ENCODE measurements at places on chromosomes 3 and 15.

DNA sequence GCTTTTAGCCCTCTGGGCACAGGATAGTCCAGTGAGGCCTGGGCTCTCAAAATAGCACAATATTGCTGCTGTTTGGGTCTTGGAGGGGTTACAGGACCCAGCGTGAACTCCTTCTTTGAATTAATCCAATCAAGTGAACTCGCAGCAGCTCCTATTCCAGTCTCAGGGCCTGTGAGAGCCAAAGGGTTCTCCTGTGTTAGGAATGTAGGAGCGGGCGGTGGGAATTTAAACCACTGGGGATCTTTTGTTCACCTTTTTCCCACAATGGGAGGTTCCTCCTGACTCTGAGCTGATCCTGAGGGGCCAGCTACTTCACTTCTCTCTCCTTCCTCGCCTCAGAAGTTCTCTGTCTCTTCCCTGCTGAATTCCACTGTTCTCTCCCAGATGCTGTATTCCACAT, 504.0 kb downstream of the UNC13C start:
- no peak for DNase-seq

DNA sequence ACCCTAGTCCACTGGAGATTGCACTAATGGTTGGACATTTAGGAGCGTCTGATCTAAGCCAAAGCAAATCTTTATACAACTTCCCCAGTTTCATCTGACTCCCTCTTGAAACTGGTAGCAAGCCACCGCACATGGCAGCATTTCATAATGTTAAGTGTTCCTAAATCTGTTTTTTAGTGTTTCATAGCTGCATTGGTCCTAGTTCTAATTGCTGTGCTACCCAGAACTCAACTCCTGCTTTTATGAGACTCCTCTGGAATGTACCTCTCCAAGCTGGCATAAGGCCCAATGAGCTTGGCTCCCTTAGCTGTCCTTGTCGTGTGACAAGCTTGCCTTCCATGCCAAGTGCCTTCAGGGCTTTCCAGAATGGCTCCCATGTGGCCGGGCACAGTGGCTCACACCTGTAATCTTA, 65.3 kb upstream of the FLNB start:
- no peak for DNase-seq

DNA sequence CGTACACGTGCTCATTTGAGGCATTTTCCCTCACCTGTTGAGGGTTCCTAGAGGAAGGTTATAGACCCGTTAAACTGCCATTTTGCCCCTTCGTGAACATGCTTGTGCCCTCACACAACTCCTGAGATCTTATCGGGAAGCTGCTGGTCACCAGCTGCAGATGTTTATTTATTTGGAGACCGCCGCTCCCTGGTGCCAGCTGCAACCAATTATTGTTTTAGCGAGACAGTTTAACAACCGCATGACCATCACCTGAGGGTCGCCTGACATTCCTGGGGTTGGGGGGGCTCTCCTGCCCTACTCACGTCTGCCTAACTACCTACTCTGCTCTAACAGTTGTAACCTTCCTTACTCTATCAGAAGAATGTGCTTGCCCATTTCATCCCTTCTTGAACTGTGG, 292.5 kb downstream of the MCTP2 start:
- DNase-seq: no peak

DNA sequence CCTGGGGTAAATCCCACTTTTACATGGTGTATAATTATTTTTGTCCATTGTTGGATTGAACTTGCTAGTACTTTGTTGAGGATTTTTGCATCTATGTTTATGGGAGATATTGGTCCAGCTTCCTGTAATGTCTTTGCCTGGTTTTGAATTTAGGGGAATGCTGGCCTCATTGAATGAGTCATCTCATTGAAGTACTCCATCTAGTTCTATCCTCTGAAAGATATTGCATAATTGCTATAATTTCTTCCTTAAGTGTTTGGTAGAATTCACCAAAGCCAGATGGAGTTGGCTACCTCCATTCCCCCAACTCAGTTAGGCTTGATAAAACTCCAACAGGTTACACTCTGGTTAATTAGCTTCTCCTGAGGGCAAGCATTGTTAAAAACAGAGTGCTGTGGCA, 237.4 kb upstream of the TGFBR2 start:
- no peak for DNase-seq

DNA sequence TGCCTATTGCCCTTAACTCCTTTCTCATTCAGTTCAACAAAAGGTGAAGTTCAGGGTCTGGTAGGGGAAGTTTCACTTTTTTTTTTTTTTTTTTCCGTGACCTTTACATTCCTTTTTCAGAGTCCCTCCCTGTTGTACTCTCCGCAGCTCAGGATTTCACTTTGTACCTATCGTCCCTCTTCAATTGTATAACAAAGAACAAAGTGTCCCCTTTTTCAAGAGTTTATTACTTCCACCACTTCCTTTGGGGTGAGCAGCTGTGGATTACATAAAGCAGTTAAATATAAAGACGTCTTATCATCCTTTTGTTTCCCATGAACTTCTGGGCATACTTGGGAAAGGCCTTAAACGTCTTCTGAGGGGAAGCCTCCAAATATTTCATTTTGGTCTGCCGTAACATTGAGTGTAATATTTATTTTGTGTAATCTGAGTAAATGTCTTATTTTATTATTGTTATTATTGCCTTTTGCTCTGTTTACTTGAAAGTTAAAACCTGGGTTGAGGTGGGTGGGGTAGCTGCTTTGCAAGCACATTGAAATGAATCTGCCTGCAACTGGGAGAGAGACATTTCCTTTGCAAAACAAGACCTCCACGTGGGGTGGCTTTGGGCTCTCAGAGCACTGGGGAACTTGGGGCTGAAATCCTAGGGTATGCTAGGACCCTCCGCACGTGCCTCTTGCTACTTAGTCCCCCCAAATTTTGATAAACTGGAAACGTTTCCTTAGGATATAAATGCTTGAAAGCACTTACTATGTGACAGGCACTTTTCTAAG, 169.4 kb downstream of the MCTP2 start:
- no peak for DNase-seq

GRCh38 chr15:41629883-41630282, 30.3 kb upstream of the MGA start:
- no peak for DNase-seq

GRCh38 chr15:87873516-87873915, 383.0 kb downstream of the NTRK3 start:
- DNase-seq: no peak

DNA sequence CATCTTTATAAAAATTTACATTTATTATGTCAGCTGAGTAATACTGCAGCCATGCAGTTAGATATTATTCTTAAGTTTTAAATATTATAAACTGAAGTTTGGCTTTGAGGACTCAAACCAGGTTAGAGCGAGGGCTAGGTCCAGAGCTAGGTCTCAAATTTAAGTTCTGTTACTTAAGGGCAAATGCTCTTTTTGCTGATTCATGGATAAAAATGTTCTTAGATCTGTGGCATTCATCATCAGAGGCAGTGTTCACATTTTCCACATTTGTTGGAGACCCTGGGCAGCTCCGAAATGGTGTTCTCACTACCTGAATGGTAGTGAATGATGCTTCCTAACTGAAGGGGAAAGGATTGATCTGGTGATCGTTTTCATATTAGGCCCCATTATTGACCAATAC, 121.4 kb upstream of the MB21D2 start:
- DNase-seq: no peak

GRCh38 chr3:123667784-123668183, 82.9 kb upstream of the HACD2 start:
- DNase-seq: no peak

DNA sequence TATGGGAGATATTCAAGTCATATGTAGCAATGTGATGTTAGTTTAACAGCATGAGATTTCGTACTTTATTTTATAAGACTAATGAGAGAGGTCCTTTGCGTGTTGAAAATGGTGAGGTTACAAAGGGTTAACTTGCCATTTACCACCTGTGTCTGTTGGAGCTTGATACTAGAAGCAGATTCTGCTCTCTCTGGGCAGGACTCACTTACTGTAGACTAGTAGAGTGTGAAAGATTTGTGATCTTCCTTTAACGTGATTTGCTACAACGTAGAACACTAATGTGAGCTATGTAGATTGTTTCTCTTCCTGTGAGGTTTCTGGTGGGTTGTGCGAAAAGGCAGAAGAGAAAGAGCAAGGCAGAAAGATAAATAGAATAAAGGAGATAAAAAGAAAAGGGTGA, 1.1 kb downstream of the TP63 start:
- no peak for DNase-seq

DNA sequence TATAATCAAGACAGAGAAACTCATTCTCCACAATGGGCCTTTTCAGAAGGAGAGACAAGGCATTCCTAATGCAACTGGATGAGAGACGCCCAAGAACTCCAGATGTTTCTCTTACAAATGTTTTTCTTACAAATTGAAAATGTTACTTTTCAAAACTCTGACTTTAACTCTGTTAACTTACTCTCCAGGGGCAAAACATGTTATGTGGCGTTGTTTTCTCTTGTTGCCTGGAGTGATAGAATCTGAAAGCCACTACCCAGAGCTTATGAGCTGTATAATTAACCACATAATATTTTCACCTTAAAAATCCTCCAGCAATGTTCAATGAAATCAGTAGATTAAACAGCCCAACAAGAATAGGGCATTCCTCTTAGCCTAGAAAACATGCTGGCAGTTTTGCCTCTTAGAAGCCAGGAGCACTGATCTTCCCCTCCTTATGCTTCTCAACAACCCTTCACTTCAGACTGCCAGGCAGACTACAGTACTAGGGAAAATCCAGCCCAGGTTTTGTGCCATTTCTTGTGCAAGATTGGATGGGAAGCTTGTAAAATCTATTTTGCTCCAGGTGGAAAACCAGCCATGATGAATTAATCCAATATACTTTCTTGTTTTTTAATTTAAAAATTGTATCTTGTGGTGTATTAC, 186.7 kb upstream of the GADL1 start:
- DNase-seq: no peak

- no peak for DNase-seq
Measured at GRCh38 chr3:143784446-143784845, 63.8 kb downstream of the SLC9A9 start.

DNA sequence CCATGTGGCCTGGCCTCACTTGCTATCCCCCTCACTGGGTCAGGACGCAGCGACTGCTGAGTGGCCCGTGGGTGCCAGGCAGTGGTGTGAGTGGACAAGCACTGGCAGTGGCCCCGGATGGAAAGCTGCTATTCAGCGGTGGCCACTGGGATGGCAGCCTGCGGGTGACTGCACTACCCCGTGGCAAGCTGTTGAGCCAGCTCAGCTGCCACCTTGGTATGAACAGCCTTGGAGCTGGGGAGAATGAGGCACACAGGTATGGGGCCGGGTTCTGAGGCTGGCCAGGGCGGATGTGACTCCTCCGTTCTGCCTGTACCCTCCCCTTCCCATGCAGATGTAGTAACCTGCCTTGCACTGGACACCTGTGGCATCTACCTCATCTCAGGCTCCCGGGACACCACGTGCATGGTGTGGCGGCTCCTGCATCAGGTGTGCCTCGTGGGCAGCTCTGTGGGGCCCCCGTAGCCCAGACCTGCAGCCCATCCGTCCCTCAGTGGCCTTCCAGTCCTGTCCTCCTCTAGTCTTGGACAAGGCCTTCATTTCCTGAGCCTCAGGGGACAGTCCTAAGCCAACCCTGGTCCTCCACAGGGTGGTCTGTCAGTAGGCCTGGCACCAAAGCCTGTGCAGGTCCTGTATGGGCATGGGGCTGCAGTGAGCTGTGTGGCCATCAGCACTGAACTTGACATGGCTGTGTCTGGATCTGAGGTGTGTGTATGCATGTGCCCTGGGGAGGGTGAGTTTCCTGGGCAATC, 28.2 kb downstream of the NBEAL2 start:
- DNase-seq: no peak

DNA sequence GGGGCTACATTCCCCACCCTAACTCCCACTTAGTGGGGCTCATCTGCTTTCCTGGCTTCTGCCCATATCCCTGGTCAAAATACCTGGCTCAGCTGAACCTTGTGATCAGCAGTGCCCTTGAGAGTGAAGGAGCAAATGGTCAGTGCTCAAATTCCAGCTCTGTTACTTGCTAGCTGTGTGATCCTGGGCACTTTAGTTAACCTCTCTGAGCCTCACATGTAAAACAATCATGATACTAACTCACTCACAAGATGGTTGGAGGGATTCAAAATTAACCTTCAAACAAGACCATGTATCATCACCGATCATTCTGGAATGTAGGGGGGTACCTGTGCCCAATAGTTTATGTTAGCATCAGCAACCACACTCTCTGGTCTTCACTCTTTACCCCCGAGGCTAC, 325.6 kb upstream of the TLE3 start:
- no peak for DNase-seq

DNA sequence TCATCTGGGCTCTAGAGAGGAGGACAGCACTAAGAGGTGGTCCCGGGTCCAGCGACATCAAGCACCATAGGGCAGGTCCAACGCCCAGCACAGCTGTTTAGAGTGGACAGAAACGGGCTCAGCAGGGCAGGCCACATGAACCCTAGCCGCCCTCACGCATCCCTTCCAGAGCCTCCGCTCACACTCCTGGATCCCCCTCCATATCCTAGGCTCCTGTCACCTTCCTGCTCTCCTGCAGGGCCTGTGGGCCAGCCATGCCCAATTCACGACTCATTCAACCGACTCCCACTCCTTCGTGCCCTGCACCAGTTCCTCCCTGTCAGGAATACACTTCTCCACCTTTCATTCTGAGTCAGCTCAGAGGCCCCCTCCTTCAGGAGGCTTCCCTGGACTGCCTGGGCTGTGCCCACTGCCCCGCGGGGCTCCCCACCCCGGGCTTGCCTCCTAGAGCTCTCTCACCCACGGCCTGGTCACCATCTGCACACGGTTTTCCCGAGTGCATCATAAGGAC, 90.2 kb downstream of the LINGO1 start:
- DNase-seq: no peak

DNA sequence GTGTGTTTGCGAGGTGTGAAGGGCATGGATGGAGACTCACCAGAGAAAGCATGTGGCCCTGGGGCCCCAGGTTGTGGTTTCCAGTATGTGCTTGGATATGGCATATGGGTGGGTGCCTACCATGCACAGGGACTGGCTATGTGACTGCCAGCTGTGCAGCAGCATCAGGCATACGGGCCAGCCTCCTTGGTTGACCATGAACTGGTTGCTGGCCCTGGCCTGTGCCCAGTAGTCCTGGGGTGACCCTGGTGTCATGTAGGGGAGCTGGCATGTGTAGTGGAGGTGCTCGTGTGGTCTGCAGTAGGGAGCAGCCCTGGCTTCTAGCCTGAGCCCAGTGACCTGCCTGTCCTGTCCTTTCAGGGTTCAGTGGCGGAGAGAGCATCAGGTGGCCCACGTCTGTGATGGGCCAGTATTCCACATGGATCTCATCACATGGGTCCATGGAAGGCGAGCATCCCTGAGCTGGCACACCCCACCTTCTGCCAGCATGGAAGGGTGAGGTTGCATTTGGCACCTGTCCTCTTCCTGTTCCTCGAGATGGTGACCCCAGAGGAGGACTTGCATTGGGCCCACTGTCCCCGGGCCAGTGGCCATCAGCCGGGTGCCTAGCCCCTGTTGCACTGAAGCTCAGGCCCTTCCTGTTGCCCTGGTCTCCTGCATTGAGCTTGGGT, 228.9 kb downstream of the SNRPN start:
- no peak for DNase-seq

Data from AML-193 (cell line).